ENCODE measurements at places on chromosomes 7 and 10. TPM values are rescaled to one million over a fixed set of nuclear protein-coding genes. Genes with fewer than 3 reads are reported as not detected.

WBP1L gene
- 85.5 TPM for total RNA-seq

LHFPL3 gene
- not detected for total RNA-seq

CRYGN gene
- 0.59 TPM for total RNA-seq

KIF20B gene
- total RNA-seq: 4.7 TPM

GIMAP5 gene
- not detected for total RNA-seq

MYOZ1 gene
- not detected for total RNA-seq

CALML5 gene
- total RNA-seq: not detected

NPSR1 gene
- total RNA-seq: not detected

DLX6 gene
- 1.1 TPM for total RNA-seq

PRKG1 gene
- total RNA-seq: 19.5 TPM

- no peak for DNase-seq
These were observed 9.8 kb upstream of the UMAD1 start for GRCh38 chr7:7630626-7631329.

DNA sequence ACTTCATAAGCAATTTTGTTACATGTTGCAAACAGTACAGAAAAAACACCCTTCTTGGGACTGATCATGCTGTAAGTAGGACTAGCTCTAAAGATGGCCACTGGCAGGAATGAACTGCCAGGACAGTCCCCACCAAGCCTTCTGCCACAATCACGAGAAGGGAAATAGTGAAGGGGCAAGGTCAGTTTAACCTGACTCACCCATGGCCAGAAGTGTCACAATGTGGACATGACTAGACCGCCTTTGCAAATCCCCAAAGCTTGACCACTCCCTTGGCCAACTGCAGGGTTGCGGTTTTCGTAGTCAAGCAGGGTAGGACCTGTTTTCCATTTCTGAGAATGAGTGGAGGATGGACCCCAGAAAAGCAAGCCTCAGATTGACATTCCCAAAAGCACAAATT, 19.4 kb upstream of the FRAT2 start:
- no peak for DNase-seq

DNA sequence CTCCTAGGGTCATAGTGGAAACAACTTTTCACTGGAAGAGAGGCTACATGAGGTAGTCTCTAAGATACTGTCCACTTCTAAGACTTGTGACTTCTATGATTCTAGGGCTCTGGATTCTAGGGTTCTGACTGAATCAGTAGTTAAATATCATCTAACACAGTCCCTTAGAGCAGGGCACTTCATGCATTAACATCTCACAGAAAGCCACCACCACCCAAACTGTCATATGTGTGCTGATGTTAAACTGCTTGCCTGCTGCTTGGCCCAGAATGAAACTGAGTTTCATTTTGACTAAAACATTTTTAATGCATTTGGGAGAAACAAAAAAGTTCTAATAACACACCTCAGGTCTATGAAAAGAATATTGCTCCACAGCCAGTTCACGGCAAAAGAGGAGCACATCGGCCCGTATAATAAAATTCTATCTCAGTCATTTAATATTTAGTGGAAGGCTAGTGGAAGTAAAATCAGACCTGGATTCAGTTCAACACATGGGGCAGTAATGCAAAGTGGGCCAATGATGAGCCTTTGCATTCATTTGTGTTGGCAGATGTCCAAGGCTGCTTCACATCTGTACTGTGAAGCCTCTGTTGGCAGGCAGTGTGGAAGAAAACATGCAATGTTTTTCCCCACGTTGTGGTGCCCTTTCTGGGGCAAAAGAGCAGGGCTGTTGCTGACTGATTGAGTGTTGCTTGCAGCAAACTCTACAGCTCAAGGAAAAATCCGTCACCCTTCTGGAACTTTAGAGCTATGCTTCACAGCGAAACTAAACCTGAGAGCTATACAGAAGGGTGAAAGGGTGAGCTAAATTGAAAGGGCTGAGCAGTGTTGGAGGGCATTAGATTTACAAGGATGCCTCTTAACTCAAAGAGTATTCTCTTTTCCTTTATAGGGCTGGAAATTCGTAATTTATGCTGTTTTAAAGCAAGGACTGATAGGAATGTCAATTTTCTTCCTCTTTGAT, 33.5 kb upstream of the AUTS2 start:
- peak; percentile 31 for DNase-seq

- DNase-seq: peak; percentile 56
These were observed 1.6 kb downstream of the SUV39H2 start for GRCh38 chr10:14880229-14880628.

DNA sequence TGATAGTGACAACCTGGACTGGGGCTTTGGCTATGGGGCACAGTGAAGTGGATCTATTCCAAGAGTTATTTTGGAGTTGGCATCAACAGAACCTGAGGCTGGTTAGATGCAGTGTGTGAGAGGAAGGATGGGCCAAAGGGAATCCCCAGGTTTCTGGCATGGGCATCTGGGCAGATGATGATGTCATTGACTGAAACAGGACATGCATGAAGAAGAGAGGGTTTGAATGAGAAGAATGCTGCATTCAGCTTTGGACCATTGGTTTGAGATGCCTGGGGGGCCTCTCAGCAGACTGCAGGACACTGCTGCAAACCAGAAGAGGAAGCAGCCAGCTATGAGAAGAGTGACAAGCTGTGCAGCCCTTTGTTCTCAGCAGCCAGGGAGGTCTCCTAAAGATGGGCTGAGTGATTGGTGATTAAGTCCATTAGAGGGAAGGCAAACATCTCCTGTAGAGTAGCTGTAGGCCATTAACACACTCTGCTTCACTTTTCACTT, 23.1 kb upstream of the PIK3CG start:
- no peak for DNase-seq

DNA sequence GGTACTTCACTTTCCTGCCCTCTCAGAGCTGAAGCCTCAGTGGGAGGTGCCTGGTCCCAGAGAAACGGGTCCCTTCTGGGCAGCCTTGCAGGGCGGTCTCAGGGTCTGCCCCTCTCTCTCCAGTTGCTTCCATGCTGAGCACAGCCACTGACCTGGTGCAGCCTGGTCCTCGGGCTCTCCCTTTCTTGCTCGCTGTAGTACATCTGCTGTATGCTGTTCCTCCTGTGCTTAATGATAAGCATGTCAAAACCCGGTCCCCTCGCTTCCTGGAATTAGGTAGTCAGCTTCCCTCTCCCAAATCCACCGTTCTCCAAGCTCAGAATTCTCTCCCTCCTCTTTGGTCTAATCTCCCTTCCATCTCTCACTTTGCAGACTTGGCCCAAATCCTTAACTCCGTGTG, 11.0 kb upstream of the HPS1 start:
- no peak for DNase-seq

DNA sequence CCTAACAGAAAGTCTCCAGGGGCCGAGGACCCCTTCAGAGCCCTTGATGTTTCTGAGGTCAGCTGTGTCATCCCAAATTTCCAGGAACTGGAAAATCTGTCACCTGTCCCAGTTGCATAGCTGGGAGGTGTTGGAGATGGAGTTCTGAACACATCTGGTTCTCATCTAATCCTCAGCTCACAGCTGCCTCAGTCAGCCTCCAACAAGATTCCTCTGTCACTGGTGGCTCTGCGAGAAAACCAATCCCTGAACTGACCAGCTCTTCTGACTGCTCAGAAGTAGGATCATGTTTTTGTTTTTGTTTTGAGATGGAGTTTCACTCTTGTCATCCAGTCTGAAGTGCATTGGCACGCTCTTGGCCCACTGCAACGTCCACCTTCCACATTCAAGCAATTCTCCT, 37.6 kb upstream of the MYL10 start:
- DNase-seq: peak; percentile 19

DNA sequence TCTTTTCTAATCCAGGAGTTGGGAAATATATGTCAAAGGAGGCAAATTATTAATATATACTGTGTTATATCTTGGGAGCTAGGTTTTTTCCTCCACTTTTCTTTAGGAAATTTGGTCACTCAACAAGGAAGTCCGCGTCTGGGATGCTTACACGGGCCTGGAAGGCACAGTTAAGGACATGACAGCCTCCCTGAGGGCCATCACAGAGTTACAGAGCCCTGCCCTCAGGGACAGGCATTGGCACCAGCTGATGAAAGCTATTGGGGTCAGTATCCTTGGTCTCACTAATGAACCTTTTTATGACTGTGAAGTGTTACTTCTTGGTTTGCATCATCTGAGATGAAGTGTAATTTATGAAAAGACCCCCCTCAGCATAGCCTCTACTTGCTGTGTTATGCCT, 74.7 kb downstream of the DNAH11 start:
- no peak for DNase-seq

DNA sequence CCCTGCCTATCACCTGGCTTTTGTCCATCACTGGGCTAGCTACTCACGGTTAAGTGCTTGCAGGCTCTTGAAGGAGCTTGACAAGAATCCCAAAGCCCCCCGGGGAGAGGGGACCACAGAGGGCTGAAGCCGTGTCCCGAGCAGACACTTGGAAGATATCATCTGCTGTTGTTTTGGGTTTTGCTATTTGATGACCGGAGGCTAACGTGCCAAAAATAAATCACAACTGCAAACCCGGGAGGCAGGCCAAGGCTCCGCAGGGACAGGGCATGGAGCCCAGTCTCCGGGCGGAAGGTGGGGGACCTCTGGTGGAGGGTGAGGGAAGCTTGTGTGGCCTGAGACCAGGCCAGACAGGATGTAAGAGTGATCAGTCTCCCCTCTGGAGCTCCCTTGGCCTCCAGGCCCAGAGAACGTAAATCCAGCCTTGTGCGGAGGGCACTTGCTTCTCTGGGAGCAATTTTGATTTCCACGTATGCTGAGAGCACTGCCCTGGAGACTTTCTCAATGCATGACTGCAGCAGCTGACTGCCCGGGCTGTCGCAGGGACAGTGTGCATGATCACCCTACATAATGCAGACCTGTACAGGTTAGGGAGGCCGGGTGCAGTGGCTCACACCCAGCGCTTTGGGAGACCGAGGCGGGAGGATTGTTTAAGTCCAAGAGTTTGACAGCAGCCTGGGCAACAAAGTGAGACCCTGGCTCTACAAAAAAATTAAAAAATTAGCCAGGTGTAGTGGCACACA, at the start of gene PHKG1:
Gene PHKG1 (minus strand): TSS at position 164 of the 743 bp plus-strand sequence. CDS start 4,011 bp downstream, outside the sequence.
- DNase-seq: peak; percentile 97

DNA sequence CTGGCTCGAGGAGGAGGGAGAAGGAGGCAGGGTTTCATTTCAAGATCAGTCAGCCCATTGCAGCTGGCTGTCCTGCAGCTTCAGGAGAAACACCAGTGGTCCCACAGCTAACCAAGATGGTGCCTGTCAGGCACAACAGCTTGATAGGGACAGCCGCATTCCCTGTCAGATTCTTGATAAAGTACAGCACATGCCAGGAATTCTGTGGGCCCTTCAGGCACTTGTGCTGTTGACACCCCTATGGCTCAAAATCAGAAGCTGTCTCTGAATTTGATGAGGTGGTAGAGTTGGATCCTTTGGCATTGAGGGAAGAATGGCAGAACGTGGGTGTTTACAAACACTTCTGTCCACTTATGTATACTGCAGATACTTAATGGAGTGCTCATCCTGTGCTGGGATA, 354.3 kb downstream of the KCNMA1 start:
- no peak for DNase-seq

- no peak for DNase-seq
These were observed at the start of gene TMEM273 for GRCh38 chr10:49187950-49188761. Gene TMEM273 (minus strand): TSS chr10:49188391. CDS start chr10:49188336, 55 bp downstream.

DNA sequence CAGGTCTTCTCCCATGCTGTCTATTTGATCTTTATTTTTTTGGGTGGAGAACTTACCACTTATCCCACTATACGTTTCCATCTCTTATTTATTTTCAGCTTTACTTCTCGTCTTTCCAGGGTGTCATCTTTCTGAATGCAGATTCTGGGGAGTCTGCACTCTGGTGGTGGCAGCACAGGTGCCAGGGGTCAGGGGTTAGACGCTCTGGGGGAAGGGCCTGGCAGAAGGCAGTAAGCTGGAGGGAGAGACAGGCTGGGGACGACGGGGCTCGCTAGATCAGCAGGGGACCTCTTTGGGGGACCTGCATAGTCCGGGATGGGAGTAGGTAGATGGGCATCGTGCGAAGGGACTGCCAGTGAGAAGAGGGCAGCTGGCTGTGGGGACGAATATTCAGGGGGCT, 22.3 kb downstream of the CHST12 start:
- peak; percentile 9 for DNase-seq

GRCh38 chr7:90552521-90552920, 43.6 kb upstream of the CDK14 start:
- peak; percentile 8 for DNase-seq

- no peak for DNase-seq
These were observed 150.0 kb upstream of the NEBL start for GRCh38 chr10:21047096-21047495.

- DNase-seq: no peak
These were observed 179.9 kb downstream of the PTPRN2 start for GRCh38 chr7:158407581-158408317.

GRCh38 chr7:132828502-132828901, 252.2 kb upstream of the PLXNA4 start:
- no peak for DNase-seq

DNA sequence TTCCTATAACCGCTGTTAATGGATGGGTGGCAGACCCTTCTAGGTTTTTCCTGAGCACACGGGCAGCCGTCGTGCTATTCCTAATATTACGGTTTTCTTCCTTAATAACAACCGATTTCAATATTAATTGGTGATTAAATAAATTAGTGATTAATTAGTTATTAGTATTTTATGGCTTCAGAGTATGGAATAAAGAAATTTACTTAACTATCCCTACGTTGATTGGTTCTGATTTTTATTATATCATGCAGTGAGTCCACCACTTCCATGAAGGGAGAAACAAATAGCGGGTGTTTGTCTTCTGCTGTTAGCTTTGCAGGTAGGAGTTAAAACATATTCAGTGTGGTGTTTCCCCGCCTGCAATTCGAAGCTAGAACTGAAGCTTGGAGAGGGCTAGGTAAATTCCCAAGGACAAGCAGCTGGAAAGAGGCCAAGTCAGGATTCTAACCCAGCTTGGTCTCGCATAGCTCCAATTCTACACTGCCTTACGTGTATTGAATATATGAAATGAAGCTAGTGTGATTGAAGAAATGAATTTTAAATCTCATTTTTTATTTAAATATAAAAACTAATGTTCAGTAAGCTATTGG, 928 bp upstream of the CSTF2T start:
- DNase-seq: no peak

DNA sequence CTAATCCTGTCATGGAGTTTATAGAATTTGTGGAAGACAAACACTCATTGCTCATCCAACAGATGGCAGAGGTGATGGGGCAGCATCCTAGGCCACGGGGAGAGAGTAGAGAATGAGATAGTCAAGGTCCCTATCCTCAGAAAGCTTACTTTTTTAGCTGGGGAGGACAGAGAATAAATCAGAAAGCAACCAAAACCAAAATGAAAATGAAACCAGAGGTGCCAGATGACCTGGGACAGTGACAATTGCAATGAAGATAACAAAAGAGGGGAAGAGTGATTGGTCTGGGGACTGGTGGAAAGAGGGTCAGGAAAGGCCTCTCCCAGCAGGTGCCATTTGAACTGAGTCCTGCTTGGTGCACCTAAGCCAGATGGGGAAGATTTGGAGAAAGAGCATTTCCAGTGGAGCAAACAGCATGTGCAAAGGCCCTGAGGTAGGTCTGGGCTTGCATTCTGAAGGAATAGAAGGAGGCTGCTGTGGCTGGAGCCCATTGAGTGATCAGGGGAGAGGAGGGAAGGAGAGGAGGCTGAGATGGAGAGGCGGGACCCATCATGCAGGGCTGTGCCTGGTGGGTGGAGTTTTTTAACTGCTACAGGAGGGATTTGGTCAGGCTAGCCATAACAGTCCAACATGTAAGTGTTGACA, 164.1 kb downstream of the RPS24 start:
- DNase-seq: no peak

GRCh38 chr7:128121711-128122530, 90.7 kb upstream of the LRRC4 start:
- DNase-seq: peak; percentile 92

All from osteoblast (primary cell).